ENCODE measurements at places on chromosomes 16 and 17. TPM values are rescaled to one million over a fixed set of nuclear protein-coding genes. Genes with fewer than 3 reads are reported as not detected.
A peak's percentile ranks its signal among the peaks of the same experiment; 100 is the strongest.

DNA sequence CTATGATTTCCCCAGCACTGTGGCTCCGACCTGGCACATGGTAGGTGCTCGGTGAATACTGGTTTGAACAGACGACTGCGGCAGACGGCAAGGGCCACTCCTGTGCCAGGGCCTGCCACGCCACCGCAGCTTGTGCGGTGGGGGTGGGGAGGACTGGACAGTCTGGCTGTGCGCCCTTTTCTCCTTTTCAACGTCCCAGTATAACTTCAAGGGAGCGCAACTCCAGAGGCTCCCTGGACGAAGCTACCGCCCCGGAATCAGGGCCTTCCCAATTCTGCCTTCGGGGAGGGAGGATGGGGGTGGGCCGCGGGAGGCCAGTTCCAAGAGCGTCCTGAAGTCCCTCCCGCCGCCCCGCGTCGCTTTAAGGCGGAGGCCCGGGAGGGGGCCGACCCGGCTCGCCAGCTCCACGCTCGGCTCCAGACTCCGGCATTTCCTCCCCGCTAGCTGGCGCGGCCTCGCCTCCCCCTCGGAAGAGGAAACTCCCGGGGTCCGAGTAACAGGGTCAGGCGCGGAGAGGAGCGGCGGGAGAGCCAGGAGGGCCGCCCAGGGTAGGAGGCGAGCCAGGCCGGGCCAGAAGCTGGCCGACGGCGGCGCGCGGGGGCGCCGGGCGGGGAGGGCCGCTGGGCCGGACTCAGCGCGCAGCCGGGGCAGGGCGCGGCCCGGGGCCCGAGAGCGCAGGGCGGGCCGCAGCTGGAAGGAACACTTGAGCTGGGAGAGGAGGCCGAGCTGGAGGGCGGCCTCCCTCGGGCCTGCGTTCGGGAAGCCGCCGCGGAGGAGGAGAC, at the start of gene ITPRIPL2:
Gene ITPRIPL2, plus strand, starts transcription at position 388 of the 782 bp plus-strand sequence. CDS start 498 bp downstream, outside the sequence.
- DNase-seq: peak; percentile 99

Gene TMIGD1
- not detected for total RNA-seq

Gene EME1
- 0.72 TPM for total RNA-seq

DNA sequence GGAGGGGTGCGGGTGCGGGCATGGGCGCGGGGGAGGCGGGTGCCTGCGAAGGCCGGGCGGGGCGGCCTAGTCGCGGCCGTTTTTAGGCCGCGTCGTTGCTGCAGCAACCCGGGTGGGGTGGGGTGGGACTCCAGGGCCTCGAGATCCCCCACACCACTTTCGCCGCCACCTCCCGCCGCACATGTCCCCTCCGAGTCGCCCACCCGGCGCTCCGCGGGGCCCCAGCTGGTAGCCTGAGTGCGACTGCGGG, 11.3 kb downstream of the TBX2 start:
- DNase-seq: no peak

Gene HCRT
- not detected for total RNA-seq

DNA sequence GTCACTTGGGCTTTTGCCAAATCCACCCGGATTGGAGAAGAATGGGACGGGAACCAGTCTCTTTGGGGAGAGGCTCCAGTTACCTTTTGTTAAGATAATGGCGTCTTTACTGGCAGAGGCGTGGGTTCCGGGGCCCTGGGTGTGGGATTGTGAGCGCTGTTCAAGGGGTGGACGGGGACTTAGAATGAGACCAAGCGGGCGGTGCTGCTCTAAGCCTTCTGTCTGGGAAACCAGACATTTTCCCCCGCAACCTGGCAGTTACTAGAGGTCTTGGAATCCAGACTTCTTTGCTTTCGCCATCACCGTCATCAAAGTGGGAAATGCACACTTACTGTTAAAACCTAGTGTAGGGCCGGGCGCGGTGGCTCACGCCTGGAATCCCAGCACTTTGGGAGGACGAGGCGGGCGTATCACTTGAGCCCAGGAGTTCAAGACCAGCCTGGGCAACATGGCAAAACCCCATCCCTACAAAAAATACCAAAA, 706 bp downstream of the TEN1 start:
- peak; percentile 86 for DNase-seq

DNA sequence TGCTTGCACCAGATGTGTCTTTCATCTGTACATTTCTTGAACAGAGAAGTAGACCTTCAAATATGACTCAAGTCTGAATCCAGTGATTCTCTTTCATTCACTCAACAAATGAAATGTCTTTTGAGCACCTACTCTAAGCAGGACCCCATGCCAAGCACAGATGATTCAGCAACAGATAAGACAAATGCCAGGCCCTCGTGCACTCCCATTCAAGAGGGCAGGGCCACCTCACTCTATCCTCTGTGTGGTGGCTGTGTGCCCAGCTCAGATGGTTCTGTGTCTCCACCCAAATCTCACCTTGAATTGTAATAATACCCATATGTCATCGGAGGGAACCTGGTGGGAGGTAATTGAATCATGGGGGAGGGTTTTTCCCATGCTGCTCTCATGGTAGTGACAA, 74.1 kb upstream of the NKD1 start:
- no peak for DNase-seq

DNA sequence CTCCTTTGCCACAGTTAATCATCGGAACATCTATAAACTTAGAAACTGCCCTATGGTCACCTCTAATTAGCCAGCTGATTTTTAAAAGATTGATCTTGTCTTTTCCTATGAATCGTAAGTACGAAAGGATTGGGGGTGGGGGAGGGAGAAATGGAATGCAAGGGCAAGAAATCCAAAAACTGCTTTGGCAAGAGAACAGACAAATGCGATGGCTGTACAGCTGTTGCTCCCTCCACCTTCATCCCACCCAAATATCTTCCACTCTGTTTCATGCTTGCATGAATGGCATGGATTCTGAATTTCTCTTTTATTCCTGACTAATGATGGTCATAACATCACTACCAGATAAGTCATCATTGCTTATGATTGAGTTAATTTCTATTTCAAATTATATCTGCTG, 165.7 kb downstream of the STX8 start:
- DNase-seq: no peak

DNA sequence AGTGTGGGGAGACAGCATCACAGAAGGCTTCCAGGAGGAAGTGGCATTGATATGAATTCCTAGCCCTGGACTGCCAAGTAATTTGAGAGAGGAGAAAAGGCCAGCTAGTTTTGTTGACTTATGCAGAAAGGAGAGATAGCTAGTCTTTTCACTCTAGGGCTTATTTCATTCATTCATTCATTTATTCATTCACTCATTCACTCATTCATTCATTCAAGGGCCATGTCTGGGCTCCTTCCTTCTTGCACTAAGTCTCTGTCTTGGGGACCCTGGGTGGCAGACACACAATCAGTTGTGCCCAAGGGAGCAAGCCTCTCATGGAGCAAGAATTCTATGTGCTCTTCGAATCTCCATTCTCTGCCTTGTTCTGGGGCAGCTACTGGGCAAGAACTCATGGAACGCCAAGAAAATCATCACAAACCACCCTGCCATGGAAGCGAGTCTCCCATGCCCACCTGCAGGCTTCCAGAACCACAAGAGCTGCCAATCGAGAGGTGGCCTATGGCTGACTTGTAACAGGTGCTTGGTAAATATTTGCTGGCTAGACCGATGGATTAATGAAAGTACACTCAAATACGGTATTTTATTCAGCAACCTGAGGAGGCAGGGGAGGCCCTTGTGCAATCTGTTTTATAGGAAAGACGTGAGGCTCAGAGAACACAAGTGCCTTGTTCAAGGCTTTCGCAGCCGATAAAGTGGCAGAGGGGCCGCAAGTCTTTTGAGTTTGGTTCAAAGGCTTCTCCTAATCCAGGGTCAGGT, 223.6 kb downstream of the XYLT1 start:
- DNase-seq: no peak

GRCh38 chr17:3502466-3502865, 26.7 kb downstream of the ASPA start:
- no peak for DNase-seq

Gene TOM1L1
- 40.2 TPM for total RNA-seq

DNA sequence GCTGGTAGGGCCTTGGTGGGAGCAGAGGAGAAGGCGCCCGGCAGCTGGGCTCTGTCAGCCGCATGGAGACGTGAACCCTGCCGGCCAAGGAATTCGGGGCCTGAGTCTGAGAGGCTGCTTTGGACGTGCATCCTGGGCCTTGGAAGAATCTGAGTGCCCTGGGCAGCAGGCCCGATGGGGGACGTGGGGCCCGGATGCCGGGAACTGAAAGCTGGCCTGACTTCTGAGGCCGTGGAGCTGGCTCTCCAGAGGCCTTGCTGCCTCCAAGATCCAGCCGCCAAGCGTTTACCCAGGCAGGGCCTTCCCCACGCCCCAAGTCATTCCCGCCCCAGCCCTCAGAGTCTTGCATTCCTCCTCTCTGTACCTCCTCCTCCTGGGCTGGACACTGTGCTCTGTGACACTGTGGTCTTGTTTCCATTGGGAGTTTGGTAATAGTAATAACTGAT, 37.2 kb downstream of the NKD1 start:
- DNase-seq: peak; percentile 71

DNA sequence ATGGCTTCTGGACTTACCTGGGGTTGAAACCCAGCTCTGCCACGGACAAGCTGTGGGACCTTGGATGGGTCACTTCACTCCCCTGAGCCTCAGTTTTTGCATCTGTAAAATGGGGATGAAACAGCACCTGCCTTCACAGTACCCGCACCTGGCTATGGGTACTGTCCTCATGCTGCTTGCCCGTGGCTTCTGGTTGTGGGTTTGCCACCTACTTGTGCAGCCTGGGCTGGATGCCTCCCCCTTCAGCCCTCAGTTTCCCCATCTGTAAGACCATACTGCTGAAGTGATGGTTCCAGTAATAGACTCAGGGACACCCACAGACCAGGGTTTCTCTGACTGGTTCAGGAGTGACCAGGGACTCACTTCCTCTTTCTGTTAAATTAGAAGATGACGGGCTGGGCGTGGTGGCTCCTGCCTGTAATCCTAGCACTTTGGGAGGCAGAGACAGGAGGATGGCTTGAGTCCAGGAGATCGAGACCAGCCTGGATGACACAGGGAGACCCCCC, 9.4 kb downstream of the GLIS2 start:
- peak; percentile 73 for DNase-seq

Gene EPX
- total RNA-seq: not detected

DNA sequence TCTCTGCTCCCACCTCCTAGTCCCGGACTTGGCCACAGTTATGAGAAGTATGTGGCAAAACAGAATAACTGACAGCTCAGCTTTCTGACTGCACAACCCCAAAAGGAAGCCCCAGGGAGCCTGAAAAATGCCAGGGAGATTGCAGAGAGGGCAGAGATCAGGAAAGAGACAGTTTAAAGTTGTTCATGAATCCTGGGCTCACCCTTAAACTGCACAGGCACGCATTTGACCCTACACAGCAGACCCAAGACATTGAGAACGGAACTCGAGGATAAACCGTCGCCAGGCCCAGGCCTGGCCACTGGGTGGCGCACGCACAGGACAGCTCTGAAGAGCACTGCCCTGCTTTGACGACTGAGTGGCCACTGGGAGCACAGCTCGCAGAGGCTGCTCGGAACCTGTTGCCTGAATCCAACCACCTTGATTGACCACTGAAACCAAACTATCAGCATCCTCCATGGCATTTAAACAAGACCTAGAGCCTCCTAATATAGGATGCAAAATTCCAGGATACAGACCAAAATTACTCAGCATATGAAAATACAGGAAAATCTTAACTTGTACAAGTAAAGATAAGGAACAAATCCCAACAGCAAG, 114.0 kb downstream of the C16orf95 start:
- peak; percentile 91 for DNase-seq

DNA sequence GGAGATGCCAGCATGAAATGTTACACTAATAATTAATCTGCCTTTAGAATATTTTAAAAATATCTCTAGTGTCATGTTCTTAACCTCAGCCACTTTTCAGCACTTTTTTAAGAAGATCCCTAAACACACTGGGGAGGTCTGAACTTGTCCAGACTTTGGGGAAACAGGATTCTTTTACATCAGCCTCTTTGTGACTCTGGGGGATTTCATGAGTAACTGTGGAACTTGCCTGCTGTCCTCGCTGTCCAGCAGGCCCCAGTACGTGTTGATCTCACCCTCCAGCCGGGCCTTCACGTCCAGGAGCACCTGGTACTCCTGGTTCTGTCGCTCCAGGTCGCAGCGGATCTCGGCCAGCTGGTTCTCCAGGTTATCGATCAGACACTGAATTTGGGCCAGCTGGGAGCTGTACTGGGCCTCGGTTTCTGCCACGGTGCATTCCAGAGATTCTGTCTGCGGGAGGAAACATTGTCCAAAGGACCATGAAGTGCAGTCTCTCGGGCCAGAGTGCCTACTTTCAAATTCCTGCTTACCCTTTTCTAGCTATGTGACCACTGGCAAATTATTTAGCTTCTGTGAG, 5.5 kb downstream of the KRT40 start:
- DNase-seq: no peak

- no peak for DNase-seq
Measured at GRCh38 chr16:65538976-65539375, 417.1 kb upstream of the CDH11 start.

Gene KATNIP
- 32.7 TPM for total RNA-seq
